ENCODE measurements at places on chromosomes 7 and 10. TPM values are rescaled to one million over a fixed set of nuclear protein-coding genes. Genes with fewer than 3 reads are reported as not detected.
A peak's percentile ranks its signal among the peaks of the same experiment; 100 is the strongest.

DNA sequence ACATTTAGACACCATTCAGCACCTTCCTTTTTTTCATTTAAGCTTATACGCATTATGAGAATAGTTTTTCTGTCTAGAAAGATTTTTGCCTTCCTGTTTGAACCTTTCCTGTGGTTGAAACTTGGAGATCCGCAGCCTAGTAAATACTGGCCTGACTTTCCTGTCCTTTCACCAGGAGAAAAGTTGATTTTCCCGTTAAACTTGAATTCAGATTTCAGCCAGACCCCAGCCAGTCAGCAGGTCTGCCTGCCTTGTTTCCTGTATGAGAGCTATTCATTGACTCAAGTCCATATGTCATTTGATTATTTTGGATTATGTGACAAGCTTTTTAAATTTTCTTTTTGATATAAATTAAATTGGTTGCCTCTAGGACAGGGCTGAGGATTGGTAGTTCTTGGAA is 71.5 kb downstream of the EVX1 start:
- no peak for DNase-seq

DNA sequence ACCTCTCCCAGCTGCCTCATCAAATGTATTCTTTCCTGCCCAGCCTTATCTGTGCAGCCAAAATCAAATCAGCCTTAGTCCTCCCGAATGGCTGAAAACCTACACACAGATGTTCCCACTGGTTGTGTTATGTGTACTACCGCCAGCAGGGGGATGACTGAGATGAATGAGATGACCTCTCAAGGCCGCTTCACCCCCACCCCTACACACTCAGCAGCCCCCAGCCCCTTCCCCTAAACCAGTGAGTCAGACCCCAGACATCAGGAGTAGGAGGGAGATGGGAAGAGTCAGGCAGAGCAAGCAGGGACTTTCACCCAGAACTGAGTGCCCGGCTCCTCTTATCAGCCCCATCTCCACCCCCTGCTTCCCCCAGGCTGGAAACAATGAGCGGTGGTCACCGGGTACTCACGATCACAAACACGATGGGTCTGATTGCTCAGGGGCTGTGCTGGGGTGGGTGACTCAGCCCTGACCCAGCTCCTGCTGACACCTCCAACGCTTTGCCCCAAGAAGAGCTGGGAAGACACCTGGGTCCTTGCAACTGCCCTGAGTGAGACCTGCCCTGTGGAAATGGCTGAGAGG is 6.5 kb upstream of the C10orf105 start:
- DNase-seq = no peak

- DNase-seq = no peak
Observed at GRCh38 chr7:117273814-117274225, 49.0 kb downstream of the WNT2 start.

DNA sequence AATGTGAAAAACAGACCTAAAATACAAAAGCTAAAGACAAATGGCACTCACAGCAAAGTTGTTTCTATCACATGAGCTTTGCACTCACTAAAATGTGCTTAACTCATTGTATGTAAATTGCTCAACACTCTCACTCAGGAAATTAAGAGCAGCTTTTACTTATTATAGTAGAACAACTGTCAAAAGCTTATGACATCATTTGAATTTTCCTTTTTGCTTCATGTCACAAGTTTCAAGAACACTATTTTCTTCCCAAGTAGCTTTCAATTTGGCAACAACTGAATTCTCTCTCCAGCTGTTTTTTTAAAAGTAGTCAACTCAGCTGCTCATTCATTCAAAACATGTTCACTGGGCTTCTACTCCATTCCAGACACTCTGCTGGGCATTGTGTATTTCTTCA is 46.9 kb downstream of the ATE1 start:
- no peak for DNase-seq

- no peak for DNase-seq
Observed at GRCh38 chr7:107528461-107528860, 35.3 kb downstream of the COG5 start.

DNA sequence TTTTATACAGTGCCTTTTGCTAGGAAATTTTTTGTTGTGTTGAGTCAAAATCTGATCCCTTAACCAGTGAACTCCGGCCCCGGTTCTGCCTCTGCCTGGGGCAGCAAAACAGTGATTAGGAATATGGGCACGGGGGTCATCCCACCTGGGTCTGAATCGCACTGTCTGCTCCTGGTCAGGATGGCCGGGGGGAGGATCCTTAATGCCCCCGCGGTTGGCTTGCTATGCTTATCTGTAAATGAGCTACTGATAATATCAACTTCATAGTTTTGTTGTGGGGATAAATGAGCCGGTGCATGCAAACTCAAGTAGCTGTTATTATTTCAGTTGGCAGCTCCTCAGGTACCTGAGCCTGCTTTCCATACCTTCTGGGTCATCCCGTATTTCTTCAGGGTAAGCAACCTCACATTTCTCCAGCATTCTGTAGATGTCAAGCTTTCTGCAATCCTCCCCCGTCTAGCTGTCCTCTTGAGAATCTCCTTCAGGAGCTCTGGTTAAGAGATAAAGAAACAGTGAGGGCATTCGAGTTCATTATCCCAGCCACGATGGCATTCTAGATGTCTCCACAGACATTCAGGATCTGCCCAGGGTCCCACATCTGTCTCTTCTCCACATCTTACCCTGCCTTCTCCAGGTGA is 592.2 kb downstream of the SDK1 start:
- no peak for DNase-seq

DNA sequence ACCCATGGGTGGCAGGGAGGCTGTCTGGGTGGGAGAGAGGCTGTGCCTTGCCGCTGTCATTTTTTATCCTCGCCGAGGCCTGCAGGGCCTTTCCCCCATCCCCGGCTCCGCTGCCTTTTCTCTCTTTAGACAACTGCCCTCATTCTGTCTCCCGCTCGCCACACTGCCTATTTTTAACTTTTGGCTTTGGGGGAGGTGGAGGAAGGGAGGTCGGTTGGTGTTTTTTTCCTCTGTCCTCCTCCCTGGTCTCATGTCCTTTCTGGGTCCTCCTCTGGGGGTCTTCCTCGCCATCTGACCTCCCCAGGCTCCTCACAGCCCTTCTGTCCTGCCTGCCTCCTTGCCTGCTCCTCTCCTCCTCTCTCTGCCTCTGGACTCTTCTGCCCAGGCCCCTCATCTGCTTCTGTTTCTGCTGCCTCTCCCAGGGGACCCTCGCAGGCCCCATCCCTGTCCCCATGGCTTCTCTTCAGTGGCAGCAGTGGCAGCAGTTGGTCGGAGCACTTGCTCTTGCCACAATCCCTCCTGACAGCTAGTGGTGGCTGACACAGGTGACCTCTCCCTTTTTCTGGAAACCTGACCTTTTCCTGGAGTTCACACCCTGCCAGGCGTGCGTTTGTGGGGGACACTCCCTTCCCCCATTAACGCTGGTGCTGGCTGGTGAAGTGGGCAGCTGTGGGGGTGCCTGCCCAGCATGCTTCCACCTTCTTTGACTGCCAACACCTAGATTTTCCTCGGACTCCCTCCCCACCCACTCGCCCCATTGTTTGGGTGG is 19.5 kb upstream of the PCBD1 start:
- DNase-seq = peak; percentile 74

DNA sequence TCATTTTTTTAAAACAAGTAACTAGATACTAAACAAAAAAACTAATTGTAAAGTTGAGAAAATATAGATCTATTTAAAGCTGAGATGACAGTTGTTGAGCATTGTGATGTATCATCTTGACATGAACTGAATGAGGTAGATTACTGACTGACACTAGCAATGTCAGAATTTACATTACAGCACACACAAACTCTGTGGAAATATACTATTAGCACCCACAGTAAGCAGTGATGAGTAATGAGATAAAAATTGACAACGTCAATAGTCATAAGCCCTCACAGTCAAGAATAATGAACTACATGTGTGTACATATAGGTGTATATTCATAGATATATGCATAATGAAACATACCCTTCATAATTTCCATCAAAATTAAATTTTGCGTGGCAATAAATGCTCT is 368.4 kb downstream of the TFEC start:
- no peak for DNase-seq

GRCh38 chr10:27100813-27101347 is 586 bp upstream of the ANKRD26 start:
- DNase-seq = no peak

DNA sequence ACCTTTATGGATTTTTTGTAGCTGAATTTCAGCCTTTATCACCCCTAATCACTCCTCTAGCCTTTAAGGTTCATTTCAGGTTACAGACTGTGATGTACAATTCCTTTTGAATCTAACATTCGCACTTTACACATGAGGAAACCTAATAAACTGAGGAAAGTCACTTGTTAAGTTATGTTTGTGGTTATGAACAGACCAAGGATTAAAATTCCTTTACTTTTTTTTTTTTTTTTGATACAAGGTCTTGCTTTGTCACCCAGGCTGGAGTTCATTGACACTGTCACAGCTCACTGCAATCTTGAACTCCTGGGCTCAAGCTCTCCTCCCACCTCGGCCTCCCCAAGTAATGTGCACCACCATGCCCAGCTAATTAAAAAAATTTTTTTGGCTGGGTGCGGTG is 3.6 kb downstream of the MCU start:
- no peak for DNase-seq

DNA sequence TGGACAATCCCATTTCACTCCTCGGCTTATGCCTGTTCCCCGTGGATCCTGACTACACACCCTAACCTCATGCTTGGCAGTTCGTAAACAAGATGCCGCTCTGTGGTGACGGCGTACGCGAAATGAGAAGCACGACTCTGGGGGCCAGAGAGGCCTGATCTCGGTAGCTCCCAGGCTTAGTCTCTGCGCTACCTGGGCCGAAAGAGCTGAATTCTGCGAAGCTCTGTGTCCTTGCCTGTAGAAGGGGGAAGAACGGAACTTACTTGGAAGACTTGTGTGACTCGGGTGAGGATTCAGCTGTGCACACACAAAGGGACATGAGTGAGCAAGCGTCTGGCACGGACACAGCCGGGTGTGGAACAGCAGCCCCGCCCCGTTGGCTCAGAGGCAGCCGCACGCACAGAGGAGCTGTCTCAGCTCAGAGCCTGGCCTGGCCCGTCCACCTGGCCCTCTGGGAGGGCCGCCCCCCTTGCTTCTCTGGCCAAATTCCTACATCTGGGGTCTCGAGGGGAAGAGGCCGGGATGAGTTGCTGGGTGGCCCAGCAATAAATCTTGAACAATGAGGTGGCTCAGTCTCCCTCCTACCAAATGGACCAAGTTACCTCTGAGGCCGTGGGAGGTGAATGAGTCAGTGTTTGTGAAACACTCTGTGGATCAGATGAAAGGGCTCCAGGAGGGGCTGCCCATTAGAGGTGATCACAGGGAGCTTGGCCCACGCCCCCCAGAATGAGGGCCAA is 83.8 kb downstream of the PDGFA start:
- no peak for DNase-seq

DNA sequence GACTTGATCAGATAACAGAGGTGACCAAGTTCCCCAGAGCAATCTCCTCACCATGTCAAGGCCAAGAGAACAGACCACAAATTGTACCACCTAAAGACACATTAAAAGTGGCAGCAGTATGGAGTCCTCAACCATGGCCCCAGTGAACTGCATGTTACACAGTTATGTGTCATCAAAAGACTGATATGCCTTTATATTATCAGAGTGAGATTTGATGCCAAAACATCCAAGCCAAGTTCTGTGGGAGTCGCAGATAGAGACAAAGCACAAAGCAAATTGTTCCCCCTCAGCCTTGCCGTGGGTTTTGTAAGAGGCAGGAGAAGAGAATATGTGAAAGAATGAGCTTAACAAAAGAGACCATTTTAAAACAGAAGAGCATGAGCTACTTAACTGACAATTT is 39.2 kb upstream of the TES start:
- DNase-seq = no peak

GRCh38 chr10:80081801-80082750 is 3.6 kb downstream of the TMEM254 start:
- DNase-seq = no peak

- no peak for DNase-seq
Observed at GRCh38 chr7:81638198-81638597, 131.6 kb downstream of the HGF start.

DNA sequence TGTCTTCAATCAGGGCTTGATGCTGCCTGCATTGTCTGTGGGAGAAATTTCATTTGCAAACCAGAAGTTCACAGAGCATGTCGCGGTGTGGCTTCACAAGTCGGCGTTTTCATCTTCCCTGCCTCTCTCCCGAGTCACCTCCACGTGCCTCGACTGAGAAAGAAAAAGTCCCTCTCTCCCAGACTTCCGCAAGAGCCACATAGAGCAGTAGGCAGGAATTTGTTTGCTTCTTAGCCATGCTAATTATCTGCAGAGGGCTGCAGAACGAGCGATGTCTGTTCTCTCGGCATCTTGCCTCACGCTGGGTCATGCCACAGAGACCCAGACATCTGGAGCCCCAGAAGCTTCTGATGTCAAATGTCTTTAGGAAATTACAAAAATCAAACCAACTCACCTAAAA is 272.2 kb downstream of the TCF7L2 start:
- no peak for DNase-seq

DNA sequence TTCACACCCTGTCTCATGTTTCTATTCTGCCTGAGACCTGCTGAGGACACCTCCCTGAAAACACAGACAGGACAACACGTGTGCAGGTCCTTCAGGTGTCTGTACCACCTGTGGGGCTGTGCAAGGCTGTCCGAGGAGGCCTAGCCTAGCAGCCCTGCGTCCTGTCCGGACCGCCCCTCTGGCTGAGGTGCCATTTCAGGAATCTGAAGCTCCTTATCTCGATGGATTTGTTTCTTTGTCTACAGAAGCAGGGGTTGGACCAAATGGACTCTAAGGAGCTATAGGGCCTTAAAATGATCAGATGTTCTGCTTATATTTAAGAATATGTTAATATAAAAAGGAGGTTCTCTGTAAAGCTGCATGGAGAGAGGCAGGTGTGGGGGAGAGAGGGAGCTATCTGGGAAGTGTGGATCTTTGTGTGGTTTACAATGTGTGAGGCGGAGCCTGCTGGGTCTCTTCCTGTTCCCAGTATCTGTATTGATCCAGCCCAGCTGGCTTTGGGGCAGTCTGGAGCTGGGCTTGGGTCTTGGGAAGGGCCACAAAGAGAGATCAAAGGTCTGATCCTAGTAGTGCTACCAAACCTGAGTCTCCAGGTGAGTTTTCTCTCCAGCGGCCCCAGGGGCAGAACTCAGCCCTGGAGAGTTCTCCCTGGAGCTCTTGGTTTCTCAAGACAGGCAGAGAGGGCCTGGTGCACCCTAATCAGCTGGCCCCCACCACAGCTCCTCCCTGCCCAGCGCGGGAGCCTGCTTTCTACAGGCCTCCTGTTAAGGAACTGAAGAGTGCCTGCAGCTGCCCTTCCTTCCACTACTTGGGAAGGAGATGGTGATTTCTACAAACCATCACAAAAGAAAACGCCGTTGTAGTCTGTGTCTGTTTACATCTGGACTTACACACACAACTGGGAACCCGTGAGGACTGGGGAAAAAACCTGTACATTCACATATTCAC is 3.4 kb upstream of the MNX1 start:
- peak; percentile 22 for DNase-seq

The LSM8 gene
- 20.8 TPM for total RNA-seq

The ADIRF gene
- total RNA-seq = 212 TPM

The TUBAL3 gene
- total RNA-seq = not detected

The GBX1 gene
- total RNA-seq = not detected

The ACHE gene
- total RNA-seq = 2.8 TPM

The LRIT1 gene
- total RNA-seq = not detected

The ARHGEF35 gene
- total RNA-seq = 5.4 TPM

The LRRN3 gene
- 1.3 TPM for total RNA-seq

The CYP2C9 gene
- total RNA-seq = not detected

All from posterior vena cava (tissue), 2 donors.